ENCODE measurements at places on chromosomes 2 and 18.

DNA sequence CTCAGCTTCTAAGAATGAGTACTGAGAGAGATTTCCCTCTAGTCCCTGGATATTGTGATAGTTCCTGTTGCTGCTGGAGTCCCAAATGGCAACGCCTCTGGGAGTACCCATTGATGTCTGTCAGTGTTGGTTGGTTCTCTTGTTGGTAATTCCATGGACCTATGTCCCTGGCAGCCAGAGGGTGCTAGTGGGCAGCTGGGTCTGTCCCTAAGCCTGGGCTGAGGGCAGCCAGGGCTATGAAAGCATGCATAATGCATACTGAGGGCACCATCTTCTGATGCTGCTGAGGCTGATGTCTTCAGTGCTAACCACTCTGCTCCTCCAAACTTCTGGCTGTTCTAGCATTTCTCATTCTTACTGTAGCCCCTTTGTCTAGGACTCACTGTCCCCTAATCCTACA is 35.9 kb downstream of the NABP1 start:
- no peak overlapping the region for H3K4me3 ChIP-seq
- no peaks in the 10 kb centered on the region for H3K36me3 ChIP-seq
- H3K4me1 ChIP-seq, result peaks cover 8% of the 10 kb centered on the region
- no peak for DNase-seq
- no peaks in the 10 kb centered on the region for H3K27me3 ChIP-seq

- H3K27me3 ChIP-seq, result no peaks in the 10 kb centered on the region
- no peak for DNase-seq
- no peak overlapping the region for H3K27ac ChIP-seq
Measured at GRCh38 chr18:61949946-61950345, 57.1 kb upstream of the RNF152 start.

DNA sequence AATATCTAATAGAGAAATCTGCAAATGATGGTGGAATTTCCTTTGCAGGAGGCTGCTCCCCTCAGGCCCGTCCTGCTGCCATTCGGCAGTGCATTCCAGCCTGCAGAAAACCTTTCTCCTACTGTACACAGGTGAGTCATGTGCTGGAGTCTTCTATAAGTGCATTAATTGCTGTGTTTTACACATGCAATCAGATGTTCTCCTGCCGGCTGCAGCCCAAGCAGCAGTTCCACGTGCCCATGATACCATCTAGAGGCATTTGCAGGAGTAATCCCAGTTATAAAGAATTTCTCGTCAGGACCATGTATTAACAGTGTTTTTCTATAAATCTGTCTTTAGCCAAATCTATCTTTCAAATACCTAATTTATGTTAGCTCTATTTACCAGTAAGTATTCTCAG is 304.7 kb upstream of the HNMT start:
- no peaks in the 10 kb centered on the region for H3K27me3 ChIP-seq
- no peak overlapping the region for H3K4me3 ChIP-seq

GRCh38 chr2:126882736-126883665 is 15.7 kb upstream of the TEX51 start:
- no peak for DNase-seq
- no peaks in the 10 kb centered on the region for H3K4me1 ChIP-seq
- H3K27ac ChIP-seq, result no peak overlapping the region
- H3K4me3 ChIP-seq, result no peak overlapping the region
- no peaks in the 10 kb centered on the region for H3K36me3 ChIP-seq

- H3K36me3 ChIP-seq, result no peaks in the 10 kb centered on the region
- DNase-seq, result no peak
- H3K27ac ChIP-seq, result no peak overlapping the region
Measured at GRCh38 chr2:85902496-85902895, 13.7 kb upstream of the ST3GAL5 start.

DNA sequence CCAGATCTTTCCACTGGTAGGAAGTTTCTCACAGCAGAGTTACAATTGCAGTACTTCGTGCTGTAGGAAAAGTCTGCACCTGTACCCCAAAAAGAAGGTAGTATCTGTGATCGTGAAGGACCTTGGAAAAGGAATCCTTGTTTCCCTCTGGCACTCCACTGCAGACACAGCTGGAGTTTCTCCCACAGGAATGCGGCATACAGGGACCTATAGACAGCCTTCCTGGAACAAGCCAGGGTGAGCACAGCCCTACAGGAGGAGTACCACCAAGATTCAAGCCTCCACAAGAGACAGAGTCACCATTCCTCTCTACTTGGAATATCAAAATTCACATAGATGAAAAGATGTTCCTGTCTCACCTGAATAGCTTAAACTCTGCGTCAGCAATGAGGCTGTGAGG is 372.4 kb downstream of the CMPK2 start:
- no peak for DNase-seq
- H3K27me3 ChIP-seq, result no peaks in the 10 kb centered on the region
- H3K4me1 ChIP-seq, result no peaks in the 10 kb centered on the region
- H3K36me3 ChIP-seq, result no peaks in the 10 kb centered on the region
- no peak overlapping the region for H3K27ac ChIP-seq
- no peak overlapping the region for H3K4me3 ChIP-seq
